Cardiac atrium fibroblast (primary cell): ENCODE measurements at places on chromosomes 1 and 21. TPM values are rescaled to one million over a fixed set of nuclear protein-coding genes. Genes with fewer than 3 reads are reported as not detected.

Gene CD247
- total RNA-seq = not detected in 2 replicates

Gene RGS1
- not detected in 2 replicates for total RNA-seq

Gene FCRL4
- total RNA-seq = not detected in 2 replicates

Gene MTMR11
- total RNA-seq = 7.0 and 10.7 TPM in 2 replicates

Gene RBBP5
- 9.2 and 15.6 TPM in 2 replicates for total RNA-seq

Gene RHD
- not detected in 2 replicates for total RNA-seq

Gene CXADR
- total RNA-seq = 0.18 and 2.4 TPM in 2 replicates

Gene OLFML2B
- 2.1 and 4.9 TPM in 2 replicates for total RNA-seq

Gene TAL1
- 0.16 and 0.36 TPM in 2 replicates for total RNA-seq

Gene PLA2G2F
- total RNA-seq = not detected in 2 replicates

Gene FHAD1
- total RNA-seq = not detected in 2 replicates

Gene ACBD6
- 40.0 and 48.7 TPM in 2 replicates for total RNA-seq

Gene LIN28A
- total RNA-seq = not detected in 2 replicates

Gene TGFBR3
- 34.7 and 38.8 TPM in 2 replicates for total RNA-seq

Gene CD58
- total RNA-seq = 9.0 and 24.1 TPM in 2 replicates

Gene CHI3L2
- 4.9 and 46.3 TPM in 2 replicates for total RNA-seq

Gene FCRL2
- total RNA-seq = not detected in 2 replicates

Gene FBXO2
- total RNA-seq = not detected in 2 replicates

Gene MROH9
- total RNA-seq = not detected in 2 replicates

Gene NCAM2
- 2.4 and 3.4 TPM in 2 replicates for total RNA-seq

Gene POFUT2
- 43.0 and 51.5 TPM in 2 replicates for total RNA-seq

Gene SLC44A5
- 0.18 TPM in 1 of 2 replicates, not detected in the other for total RNA-seq

Gene TCHH
- total RNA-seq = not detected in 2 replicates

Gene HAO2
- not detected in 2 replicates for total RNA-seq

Gene LEFTY2
- not detected in 2 replicates for total RNA-seq

Gene ADGRL4
- 18.4 and 27.2 TPM in 2 replicates for total RNA-seq

Gene RIIAD1
- total RNA-seq = not detected in 2 replicates

Gene CELA2A
- total RNA-seq = not detected in 2 replicates

Gene MYOM3
- not detected in 2 replicates for total RNA-seq

Gene GBP1
- 14.6 and 19.7 TPM in 2 replicates for total RNA-seq
